ENCODE measurements at places on chromosomes 4 and X.

- DNase-seq = no peak
Observed at GRCh38 chr4:76174216-76174615, 26.0 kb upstream of the NUP54 start.

- no peak for DNase-seq
Observed at GRCh38 chr4:164402554-164402953, 351.4 kb upstream of the SMIM31 start.

DNA sequence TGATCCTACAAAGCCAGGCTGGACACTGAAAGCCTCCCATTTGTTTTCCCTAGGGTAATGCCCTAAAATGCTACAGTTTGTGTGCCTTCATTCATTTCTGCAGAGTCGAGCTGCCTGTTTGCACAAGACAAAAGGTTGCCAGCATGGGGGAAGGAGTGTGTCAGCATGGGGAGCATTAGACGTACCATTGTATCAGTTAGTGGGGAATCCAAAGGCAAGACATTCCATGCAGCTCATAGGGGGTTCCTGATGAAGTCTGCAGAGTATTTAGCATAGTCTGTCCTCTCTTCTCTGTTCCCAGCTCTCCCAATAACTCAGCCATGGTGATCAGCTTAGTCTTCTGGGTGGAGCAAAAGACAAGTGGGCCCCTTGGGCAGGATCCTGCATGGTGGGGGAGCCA lies 276.9 kb upstream of the PCDH7 start:
- no peak for DNase-seq

DNA sequence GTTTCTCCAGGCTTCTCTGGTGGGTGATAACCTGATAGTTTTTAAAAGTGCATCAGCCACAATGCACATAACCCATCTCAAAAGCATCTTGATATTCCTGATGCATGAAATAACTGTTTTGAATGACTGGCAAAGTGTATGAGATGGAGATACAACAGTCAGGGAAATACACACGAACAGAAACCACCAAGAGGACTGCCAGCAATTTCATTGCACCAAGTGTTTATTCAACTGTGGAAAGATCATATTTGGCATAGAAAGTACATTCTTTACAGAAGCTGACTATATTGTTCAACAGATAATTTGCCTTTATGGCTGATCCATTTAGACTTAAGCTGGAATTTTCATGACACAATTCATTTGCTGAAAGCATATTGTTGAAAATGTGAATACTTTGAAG lies 139.5 kb downstream of the SLIT2 start:
- no peak for DNase-seq

GRCh38 chr4:94650134-94650495 lies 107.6 kb upstream of the BMPR1B start:
- no peak for DNase-seq

DNA sequence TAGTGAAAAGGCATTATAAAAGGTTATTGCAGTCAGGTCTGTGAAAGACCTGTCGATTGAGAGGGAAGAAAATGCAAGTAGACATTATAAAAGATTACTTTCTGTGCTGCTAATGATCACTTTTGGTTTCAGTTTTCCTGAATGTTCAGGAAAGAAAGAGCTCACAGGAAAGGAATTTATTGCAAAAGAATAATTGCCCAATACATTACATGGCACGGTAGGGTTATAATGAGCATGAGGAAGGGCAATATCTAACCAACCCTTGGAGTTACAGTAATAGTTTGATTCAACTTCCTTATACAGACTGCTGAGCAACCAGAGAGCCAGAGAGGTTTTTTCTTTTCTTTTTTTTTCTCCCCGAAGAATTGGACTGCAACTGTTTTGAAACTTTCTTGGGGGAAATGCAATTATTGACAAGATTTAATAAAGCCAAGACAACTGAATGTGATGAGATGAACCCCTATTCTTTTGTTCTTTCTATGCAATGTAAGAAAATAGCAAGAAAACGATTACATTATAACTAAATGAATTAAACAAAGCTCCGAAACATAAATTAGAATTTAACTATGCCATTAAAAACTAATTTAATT lies 247.0 kb downstream of the C4orf33 start:
- no peak for DNase-seq

DNA sequence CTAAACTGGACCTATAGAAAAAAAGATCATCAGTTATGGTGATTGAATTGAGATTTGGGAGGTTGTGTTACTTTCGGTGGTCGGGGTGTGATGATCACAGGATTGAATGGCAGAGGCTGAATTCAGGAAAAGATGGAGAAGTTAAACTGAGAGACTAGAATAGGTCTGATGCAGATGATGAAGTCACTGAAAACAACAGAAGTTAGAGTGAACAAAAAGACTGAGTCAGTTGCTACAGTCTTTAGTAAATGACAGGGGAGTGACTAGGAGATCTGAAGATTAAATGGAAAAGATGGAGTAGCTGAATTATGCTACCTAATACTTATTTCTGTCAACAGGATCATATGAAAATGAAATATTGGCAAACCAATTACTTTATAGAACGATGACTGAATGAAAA lies 163.2 kb downstream of the RPA4 start:
- no peak for DNase-seq

DNA sequence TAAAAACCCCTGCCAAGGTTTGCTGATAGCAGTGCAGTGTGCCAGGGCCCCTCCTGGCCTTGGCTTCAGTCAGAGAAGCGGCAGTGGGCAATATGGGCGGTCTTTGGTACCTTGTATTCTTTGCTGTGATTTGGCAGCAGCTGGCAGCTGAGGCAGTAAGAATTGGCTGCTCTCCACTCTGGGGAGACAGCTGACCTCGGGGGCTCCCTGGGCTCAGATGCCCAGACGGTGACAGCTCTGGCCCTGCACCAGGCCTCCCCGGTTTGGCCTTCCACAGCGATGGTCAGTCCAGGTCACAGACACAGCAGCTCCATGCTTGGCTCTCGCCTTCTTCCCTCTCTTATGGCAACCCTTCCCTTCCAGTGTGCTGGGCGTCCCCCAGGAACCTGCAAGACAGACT lies 330.9 kb downstream of the BCOR start:
- no peak for DNase-seq

DNA sequence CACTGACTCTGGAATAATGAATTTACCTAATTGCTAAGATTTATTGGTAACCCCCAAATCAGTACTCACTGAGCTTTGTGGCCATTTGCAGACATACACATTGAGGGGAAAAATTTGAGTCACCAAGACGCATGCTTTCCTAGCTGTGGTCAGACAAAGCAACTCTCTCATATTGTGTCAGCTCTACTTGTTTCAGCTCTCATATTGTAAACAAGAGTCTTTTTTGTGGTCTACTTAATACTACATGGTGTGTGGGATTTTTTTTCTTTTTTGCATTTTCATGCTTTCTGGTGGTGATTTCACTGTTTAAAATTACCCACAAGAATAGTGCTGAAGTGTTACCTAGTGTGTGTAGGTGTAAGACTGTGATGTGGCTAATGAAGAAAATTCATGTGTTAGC lies 428.2 kb upstream of the GALNT7 start:
- no peak for DNase-seq

DNA sequence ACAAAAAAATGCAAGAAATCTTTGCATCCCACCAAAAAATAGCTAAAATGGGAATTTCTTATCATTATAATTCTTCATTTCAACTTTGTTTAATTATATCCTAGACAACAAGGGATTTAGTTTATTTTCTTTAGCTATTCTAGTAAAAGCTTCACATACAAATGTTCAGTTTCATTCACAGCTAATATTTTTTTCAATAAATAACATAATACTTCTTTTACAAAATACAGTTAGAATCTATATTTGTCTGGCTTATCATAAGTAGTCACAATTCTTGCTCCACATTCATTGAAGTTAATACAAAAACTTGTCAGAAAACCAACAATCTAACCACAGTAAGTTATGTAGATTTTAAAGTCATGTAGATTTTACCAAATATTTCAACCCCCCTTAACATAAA lies 414.4 kb downstream of the FAT4 start:
- no peak for DNase-seq

- DNase-seq = no peak
Observed at GRCh38 chr4:12957108-12957507, 527.0 kb downstream of the RAB28 start.
